AG04450 (cell line): ENCODE measurements at places on chromosomes 6 and 20. TPM values are rescaled to one million over a fixed set of nuclear protein-coding genes. Genes with fewer than 3 reads are reported as not detected.

The NCOA5 gene
- polyA plus RNA-seq: 21.5 and 27.0 TPM in 2 replicates

The THEMIS gene
- not detected in 2 replicates for polyA plus RNA-seq

GRCh38 chr6:41530476-41530875 is 15.7 kb upstream of the FOXP4 start:
- DNase-seq: no peak

- no peak for DNase-seq
Observed at GRCh38 chr6:164455835-164456234, 853.6 kb downstream of the C6orf118 start.

DNA sequence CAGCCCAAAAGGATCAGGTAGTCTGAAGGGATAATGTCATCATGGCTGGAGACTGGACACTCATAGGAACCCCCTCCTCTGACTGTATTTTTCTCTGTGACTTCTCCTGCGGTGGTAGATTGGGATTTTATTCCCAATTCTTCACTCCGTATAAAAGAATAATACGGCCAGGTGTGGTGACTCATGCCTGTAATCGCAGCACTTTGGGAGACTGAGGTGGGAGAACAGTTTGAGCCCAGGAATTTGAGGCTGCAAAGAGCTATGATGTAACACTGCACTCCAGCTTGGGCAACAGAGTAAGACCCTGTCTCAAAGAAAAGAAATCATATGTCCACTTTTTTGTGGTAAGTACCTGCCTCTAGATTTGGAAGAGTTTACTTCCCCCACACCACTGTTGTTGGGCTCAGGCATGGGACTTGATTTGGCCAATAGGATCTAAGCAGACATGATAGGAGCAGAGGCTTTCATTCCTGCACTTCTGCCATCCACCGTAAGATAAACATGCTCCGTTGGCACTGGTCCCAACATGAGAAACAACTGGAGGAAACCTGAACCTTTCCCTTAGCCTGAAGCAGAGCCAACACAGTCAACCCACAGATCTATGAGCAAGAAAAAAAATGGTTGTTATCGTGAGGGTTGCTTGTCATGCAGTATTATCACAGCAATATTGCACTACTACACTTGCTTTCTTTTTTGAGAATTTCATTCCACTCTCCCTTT is 82.0 kb downstream of the JPH2 start:
- DNase-seq: peak; percentile 74

- DNase-seq: peak; percentile 93
Observed at GRCh38 chr6:26199057-26199772, 112.0 kb downstream of the HFE start.
